ENCODE measurements at places on chromosomes 2 and 18.

DNA sequence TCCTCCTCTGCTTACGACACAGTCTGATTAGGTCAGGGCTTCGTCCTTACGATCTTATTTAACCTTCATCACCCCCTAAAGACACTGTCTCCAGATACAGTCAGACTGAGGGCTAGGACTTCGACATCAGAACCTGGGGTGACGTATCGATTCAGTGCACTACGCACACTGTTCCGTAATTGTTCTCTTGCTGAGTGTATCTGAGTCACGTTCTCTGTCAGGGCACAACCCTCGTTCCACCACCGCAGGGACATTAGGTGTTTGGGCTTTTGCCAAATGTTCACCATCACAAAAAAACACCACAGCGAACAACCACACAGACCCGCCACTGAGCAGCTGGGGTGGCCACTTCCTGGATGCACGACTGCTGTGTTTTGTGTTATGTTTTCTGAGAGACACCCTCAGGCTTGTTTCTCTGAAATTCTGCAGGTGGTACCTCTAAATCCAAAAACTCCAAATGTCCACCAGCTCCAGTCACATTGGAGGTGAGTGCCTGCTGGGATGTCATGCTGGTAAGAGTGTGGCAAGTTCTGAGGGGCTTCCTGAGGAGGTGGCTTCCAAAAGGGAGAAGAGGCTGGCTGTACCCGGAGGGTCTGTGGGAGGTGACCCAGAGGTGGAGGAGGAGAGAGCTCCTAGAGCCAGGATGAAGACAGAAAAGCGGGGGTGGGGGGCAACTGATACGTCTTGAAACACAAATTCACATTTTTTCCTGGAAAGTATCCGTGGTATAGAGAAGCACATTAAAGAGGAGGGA is 66.6 kb downstream of the ADNP2 start:
- no peak for DNase-seq

- DNase-seq, result peak; percentile 56
Measured at GRCh38 chr2:70767699-70768589, at the start of gene ADD2. TSS of gene ADD2 (minus strand) at chr2:70768200. CDS start at chr2:70706408, 61,792 bp downstream.

GRCh38 chr2:118670276-118670675 is 177.2 kb downstream of the EN1 start:
- no peak for DNase-seq

DNA sequence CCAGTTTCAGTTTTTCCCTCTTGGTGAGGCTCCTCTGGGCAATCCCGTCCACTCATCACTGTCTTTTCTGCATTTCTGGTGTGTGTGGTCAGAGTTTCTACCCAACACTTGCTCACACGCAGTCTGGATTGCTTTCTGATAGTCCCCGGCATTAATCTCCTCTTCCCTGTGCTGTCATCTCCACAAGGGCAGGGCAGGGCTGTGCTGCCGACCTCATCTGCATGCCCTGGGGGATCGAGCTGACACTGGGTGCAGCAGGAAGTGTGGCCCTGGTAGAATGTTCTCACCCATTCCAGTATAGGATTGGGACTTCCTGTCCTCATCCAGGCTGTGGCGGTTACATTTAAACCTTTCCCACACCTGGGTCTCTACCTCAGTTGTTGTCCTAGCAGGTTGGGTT is 80.0 kb upstream of the FAM136A start:
- DNase-seq, result no peak

DNA sequence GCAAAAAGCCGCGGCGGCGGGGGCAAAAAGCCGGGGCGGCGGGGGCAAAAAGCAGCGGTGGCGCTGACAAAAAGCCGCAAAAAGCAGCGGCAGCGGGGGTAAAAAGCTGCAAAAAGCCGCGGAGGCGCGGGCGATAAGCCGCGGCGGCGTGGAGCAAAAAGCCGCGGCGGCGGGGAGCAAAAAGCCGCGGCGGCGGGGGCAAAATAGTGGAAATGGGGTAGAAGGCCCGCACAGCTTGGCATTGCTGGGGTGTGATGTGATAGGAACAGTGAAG is 450.1 kb downstream of the ANKRD30B start:
- DNase-seq, result no peak

GRCh38 chr2:233287871-233288270 is 19.7 kb upstream of the SAG start:
- DNase-seq, result no peak

DNA sequence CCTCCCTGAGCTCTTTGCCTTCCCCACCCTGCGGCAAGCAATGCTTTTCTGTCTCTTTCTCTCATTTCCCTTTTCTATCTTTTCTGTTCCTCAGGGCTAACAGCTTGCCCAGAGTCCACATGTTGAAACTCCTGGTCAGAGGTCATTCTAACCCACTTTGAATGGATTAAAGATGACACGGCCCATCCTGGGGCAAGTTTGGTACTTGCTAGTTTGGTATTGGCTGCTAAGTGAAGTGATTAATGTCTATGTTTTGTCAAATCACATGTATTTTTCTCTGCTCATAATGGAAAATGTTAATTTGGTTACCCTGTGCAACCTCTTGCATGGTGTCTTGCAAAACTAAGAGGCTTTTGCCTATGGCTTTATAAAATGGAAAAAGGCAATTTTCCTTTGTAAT is 960.2 kb downstream of the CNTNAP5 start:
- no peak for DNase-seq

DNA sequence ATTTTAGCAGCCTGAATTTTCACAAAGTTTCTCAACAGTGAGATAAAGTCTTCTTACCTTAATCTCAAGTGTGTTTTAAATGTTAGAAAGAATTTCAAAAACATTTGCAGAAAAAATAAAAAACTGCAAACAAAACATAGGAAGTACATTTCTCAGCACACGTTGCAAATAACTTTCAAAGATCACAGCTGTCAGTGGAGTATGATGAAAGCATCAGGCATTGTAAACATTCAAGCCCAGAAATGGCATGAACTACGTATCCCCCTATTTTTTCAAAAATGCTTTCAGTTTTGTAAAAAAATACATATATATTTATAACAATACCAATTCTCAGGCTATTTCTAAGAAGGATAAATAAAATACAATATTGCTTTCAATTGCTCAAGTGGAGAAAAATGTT is 320.6 kb upstream of the TFPI start:
- no peak for DNase-seq

- peak; percentile 16 for DNase-seq
Measured at GRCh38 chr18:7221424-7222155, 9.3 kb upstream of the LRRC30 start.

DNA sequence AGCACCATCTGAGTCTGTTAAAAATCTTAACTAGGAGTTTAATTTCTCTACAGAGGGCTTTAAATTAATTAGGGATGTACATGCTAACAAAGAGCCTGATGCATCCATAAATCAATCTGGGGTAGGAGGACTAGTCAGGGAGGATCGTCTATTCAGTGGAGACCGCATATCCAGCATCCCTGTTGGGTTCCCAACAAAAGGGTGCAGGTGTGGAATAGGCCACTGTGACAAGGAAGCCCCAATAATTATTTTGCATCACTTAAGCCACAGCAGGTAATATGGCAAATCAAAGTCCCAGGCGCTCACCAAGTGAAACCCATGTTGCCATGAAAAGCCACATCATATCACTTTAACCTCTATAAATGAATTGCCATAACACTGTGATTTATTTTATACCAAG is 392.3 kb downstream of the NCKAP5 start:
- no peak for DNase-seq

GRCh38 chr2:54407693-54408092 is 48.4 kb upstream of the SPTBN1 start:
- DNase-seq, result no peak

DNA sequence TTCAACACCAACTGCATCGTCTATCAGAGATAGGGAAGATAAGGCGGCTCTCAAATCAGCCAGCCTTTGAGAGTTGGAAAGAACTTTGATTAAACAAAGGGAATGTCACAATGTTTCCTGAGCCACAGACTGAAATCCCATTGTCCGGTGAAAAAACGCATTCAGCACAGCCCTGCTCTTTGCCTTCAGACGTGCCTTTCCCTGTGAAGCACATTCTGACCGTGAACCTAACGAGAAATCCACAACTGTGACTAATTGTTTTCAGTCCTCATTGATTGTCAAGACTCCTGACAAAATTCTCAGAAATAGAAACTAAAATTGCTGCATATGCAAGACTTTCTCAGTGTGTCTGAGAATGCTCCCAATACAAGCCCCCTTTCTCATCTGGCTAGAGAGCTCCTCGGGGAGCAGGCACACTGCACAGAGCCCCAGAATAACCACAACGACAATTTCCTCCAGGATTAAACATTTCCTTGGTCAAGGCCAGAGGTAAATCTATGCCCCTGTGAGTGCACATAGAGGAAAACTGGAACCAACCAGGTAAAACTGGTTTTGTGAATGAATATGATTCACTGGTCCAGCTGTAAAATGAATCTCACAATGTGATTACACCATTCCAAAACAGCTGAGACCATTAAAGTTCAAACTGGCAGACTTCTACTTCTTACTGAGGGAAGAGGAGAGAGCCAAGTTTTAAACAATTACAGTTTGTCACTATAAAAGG is 561.9 kb upstream of the ID2 start:
- DNase-seq, result peak; percentile 45

DNA sequence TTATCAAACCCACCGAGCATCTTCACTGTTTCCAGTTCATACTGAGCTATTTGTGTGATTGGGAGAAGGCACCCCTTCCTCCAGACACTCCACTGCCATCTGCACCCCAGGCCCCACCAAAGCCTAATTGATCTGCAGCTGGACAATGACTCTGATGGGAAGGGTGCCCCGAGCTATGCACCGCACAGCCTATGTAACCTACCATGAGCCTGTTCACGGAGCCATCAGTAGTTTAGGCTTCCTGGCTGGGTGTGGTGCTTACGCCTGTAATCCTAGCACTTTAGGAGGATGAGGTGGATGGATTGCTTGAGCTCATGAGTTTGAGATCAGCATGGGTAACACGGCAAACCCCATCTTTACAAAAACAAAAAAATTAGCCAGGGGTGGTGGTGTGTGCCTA is 17.8 kb upstream of the ASAP2 start:
- DNase-seq, result no peak

DNA sequence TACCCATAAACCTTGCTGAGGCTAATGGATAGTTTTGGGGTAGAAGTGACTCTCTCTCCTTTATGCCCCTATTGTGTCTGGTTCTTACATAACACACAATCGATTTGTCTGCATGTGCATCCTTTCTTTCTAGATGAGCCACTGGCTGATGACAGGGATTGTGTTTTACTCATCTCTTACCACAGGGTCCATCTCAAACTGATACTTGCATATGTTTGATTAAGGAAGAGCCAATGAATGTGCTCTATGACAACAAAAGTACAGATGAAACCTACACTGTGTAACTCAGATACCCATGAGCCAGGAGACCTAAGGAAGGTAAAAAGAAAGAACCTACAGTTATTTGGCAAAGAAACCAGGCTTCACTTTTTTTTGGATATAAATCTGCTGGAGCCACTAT is 13.2 kb upstream of the BZW1 start:
- peak; percentile 64 for DNase-seq

DNA sequence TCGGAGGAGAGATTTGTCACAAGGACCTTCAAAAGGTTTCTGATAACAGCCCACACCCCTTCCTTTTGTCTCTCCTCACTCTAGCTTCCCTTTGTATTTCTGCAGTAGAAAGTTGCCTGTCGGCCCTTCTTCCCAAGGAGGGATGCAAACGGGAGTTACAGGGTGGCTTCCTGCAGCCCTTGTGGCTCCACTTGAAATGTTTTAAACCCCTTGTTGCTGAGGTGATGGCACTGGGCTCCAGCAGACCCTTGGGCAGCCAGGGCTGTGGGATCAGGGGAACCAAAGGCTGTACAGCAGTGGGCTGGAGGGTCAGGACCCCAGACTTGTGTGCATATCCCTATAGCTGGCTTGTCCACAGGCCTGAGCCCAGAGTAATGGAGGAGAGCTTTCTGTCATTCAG is 62.1 kb downstream of the COA5 start:
- DNase-seq, result no peak

DNA sequence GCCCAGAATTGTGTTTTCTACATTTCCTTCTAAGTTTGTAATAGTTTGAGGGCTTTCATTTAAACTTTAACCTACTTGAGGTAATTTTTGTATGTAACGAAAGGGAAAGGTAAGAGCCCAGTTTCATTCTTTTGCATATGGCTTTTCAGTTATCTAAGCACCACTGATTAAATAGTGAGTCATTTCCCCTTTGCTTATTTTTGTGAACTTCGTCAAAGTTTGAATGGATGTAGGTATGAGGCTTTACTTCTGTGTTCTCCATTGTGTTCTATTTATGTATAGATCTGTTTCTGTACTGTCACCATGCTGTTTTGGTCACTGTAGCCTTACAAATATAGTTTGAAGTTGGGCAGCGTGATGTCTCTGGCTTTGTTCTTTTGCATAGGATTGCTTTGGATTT is 944.8 kb upstream of the CNTNAP5 start:
- no peak for DNase-seq

- DNase-seq, result no peak
Measured at GRCh38 chr2:174774886-174775285, 10.6 kb upstream of the CHRNA1 start.

DNA sequence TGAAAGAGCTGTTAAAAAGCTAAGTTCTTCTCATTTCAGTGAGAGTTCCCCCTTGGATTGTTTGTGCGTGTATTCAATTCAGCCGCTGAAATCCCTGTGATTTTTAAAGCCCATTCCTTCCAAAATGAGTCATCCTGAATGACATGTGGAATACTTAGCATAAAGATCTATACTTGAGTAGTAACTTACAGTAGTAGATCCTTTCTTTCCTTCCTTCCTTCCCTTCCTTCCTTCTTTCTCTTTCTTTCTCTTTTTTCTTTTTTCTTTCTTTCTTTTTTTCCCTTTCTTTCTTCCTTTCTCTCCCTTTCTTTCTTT is 18.2 kb upstream of the SOX11 start:
- no peak for DNase-seq

DNA sequence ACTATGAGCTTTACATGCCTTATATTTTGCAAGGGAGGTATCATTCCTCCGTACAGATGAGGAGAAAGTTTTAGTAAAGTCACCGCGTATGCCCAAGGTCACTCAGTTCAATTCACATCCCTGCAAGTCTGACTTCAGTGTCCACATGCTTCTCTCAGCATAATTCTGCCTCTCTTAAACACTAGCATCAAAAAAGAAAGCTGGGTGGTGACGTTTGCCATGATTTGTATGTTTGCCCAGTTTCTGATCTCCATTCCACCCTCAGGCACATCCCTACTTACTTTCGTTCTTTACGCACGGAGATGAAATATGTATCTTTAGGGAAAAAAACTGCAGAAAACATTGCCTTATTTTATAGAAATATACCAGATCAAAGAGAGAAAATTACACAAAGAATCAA is 129.2 kb upstream of the PTPRM start:
- DNase-seq, result no peak

DNA sequence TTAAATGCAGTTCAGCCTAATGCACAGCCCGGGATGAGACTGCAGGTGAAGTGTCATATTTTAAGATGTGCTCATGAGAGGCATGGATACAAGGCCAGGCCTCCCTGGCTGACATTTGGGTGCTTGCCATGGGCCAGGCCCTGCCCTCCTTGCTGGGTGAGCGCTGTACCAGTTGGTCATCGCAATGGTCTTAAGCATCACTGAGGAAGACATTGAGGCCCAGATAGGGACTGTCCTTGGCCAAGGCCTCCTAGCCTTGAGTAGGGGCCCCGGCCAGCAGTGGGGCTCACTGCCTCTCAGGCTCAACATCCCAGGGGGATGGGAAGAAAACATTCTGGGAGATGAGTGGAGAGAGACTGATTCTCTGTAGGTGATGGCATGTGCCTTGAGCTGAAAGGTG is 184.3 kb downstream of the SH3RF3 start:
- DNase-seq, result no peak
